Breast epithelium (tissue), 4 donors: ENCODE measurements at places on chromosomes 7 and 10. TPM values are rescaled to one million over a fixed set of nuclear protein-coding genes. Genes with fewer than 3 reads are reported as not detected.

DNA sequence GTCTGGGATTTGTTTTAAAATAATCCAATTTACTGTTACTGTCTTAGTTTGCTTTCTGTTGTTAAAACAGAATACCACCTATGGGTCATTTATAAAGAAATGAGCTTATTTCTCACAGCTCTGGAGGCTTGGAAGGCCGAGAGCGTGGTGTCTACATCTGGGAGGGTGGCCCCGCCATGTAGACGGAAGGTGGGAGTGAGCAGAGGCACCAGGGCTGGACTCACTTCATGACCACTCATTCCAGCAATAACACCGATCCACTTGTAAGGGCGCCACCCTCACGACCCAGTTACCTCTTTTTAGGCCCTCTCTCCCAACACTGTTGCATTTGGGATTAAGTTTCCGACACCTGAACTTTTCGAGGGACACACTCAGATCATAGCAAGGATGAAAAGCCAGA, 36.2 kb upstream of the CFAP46 start:
- DNase-seq: no peak

DNA sequence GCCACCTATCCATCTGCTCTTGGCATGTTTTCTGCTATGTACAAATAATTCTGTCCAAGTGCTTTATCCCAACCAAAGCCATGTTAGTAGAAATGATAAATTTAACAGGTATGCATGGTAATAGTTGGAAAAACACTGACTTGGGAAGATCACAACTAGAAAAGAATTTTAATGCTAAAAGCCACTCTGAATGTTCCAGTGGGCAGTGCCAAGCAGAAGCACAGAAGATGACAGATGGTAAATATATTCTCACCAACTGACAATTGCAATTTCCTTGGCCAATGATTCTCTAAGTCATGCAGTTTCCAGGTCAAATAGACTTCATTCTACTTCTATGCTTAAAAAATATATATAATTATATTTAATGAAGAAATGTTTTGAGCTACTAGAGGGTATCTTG, 83.6 kb upstream of the SEMA3C start:
- DNase-seq: no peak

GRCh38 chr7:107969856-107970255, 33.1 kb downstream of the LAMB1 start:
- DNase-seq: no peak

- no peak for DNase-seq
Observed at GRCh38 chr7:44621034-44621749, 14.8 kb downstream of the OGDH start.

DNA sequence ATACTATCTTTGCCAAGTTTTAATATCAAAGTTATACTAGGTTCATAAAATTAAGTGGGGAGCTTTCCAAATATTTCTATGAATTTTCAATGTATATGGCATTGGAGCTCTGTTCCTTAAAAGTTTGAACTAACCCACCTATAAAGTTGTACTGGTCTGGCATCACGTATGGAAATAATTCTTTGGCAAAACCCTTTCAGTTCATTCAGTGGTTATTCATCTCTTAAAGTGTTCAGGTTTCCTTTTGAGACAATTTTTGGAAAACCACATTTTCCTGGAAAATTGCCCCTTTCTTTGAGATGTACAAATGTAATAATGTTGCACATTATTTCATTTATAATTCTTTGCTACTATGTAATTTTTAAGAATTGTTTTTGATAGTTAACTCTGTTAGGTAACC, 62.5 kb upstream of the INPP5A start:
- no peak for DNase-seq

- DNase-seq: peak; percentile 72
Observed at GRCh38 chr10:71727738-71728737, 8.5 kb upstream of the C10orf105 start.

DNA sequence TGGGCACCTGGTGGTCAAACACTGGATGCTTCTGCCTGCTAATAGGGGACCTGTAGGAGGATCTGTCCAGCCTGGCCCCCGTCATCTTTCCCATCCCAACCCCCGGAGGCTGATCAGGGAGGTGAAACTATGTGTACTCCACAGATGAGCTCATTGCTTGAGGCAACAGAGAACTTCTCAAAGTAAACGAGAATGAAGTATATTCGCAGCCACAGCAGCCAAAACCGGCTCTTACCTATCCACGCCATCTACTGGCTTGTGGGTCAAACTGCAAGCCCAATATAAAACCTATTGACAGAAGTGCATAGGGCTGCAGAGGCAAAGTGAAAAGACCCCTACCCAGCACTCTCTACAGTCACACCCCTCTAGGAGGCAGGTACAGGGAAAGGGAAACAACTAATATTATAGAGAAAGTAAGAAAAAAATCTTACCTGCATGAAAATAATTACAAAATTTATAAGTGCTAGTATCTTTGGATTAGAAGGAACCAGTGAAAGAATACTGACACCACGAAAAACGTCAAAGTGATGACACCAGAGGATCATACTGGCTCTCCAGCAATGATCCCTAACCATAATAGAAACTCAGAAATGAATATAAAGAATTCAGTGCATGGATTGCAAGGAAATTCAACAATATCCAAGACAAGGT, 973.5 kb downstream of the ANKRD7 start:
- no peak for DNase-seq

DNA sequence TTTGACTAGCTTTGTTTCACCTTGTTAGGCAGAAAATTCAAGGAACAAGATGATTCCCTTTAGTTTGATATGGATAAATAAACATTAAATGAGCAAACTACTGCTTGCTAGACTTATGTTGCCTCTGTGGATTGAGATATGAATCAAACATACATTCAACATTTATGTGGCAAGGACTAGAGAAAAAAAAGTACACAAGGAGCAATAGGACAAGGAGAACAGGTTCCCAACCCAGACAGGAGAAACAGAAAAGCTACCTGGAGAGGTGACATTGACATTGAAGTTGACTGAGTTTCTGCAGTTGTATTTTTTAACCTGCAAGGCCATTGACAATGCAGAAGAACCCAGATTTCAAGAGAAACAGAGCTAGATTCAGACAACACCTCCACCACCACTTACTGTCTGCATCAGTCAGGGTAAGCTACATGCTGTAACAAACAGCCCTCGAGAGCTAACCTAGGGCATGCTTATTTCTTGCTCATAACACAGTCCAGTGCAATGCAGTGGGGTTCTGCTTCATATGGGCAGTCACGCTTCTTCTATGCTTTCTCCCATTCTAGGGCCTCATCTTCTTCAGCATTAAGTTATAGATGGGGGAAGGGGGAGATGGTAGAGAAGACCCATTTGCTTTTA, 180.9 kb upstream of the LYZL1 start:
- no peak for DNase-seq

DENND2A gene
- 13.1 TPM for total RNA-seq

DNA sequence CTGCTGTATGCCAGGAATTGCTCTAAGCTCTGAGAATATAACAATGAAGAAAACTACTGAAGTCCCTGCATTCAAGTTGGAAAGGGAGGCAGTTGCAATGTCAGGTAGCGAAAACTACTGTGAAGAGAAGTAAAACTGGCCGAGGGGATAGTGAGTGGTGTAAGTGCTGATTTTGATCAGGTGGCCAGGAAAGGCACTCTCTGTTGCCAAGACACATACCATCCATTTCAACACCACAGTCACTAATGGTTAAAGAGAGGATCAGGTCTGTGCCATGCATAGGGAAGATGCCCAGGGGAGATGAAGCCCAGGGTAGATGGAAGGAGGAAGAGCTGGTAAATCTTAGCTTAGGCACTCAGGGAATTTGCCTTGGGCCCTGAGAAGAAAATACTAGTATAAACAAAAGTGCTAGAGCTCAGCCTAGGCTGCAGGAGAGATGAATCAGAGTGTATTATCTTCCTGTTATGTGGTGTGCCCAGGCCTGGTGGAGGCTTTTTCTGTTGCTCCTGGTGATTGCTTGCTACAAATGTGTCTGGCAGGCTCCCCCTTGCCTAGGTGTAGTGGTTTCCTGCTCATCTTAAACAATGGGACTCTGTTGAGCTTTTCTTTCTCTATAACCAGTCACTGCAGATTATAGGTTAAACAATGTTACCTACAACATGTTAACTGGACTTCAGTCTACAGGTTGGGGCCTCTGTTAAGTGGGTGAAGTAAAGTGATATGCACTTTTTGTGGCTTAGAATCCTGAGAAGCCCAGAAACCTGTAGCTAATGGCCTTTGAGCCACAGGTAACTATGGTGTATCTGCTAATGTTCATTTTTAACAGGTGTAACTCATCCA, 125.5 kb downstream of the LRRC4 start:
- DNase-seq: peak; percentile 68

- DNase-seq: no peak
Observed at GRCh38 chr10:96768136-96768535, 47.8 kb upstream of the PIK3AP1 start.

GPAM gene
- total RNA-seq: 13.4 TPM

DNA sequence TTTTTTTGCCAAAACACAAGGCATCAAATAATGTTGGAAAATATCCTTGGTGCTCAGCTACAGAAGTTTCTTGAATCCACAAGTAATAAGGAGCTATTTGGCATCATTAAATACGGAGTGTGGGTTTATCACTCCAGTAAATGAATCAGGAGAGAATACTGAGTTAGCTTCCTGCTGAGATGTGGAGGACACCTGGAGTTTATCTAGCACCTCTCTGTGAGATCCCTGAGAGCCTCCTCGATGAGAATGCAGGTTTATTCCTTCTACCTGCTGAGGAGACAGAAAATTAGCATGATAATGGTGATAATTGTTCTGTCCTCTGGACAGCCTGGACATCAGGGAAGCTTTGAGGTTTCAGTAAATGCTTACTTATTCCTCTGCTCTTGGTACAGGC, 40.5 kb downstream of the NRG3 start:
- no peak for DNase-seq

DNA sequence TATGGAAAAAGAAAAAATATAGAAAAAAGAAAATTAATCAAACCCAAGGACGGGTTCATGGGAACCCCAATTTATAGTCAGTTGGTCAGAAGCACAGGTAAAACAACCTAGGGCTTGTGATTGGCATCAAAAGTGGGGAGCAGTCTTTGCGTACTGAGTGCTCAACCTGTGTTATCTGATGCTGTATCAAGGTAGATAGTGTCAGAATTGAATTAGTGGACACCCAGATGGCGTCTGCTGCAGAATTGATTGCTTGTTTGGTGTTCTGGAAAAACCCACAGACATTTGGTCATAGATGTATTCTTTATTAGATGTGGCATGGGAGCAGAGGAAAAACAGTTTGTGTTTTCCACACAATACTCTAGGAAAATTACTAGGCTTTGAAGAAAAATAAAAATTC, 39.6 kb downstream of the NEUROG3 start:
- no peak for DNase-seq

DNA sequence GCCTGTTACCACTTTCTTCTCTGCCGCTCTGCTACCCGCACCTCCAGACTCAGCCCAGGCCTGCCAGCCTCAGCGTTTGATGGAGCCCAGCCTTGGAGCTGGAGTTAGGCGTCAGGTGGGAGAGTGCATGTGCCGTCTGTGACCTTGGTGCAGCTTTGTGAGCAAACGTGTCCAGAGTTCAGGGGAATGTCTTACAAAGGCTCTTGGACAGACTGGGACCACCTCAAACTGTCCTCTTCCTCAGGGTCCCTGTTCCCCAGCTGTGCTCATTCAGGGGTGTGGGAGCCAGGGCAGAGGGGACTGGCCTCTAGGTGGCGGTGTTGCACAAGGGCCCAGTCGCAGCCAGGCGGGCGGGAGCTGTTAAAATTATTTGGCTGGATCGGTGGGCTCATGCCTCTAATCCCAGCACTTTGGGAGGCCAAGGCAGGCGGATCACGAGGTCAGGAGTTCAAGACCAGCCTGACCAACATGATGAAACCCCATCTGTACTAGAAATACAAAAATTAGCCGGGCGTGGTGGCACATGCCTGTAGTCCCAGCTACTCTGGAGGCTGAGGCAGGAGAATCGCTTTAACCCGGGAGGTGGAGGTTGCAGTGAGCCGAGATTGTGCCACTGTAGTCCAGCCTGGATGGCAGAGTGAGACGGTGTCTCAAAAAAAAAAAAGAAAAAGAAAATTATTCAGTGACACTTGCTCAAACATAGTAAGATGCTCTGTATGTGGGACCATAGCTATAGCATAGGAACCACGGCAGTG, 89.2 kb downstream of the ADCY1 start:
- peak; percentile 55 for DNase-seq

VPS50 gene
- 24.6 TPM for total RNA-seq

DNA sequence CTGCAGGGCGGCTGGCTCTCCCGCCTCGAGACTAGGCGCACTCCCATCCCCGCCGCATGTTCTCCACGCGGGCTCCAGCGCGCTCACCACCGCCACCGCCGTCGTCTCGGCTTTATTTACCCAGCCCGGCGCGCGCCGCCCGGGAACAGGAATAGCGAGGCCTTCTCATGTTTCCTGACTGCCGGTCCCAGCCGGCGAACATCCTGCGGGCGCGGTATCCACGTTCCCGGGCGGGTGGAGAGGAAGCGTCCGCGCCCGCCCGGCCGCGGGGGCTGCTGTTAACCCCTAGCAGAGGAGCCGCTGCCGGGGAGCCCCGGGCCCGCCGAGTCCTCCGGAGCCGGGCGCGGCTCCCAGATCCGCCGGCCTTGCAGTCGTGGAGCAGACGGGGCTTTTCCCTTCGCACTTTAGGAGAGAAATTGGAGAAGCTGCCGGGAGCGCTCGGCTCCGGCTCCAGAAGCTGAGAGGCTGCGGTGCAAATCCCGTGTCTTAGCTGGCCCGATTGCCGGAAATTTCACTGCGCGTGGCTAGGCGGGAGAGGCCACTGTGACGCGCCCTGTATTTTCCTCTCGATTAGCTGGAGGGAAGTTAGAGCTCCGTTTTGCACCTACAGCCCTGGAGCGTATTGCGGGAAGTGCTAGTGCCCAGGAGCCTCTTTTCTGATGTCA, at the start of gene MKX:
Gene MKX (minus strand): TSS at position 88 of the 665 bp plus-strand sequence. CDS start 2,404 bp downstream, outside the sequence.
- DNase-seq: peak; percentile 56

DNA sequence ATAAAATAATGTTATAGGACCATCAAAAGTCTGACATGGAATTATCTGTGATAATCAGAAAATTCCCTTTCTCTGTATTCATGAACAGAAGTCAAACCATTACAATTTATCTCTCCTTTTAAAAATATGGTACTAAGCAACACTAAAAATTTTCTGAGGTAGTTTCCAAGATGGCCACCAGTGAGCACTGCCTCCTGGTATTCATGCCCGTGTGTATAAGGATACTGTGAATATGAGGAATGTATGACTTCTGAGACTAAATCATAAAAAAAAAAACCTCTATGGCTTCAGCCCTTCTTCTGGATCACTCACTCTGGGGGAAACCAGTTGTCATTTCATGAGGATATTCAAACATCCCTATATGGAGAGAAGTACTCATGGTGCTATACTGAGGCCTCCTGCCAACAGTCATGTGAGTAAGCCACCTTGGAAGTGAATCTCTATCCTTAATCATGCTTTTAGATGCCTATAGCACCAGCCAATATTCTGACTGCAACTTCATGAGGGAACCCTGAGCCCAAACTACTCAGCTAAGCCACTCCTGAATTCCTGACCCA, 41.1 kb downstream of the SIRT1 start:
- no peak for DNase-seq

- no peak for DNase-seq
Observed at GRCh38 chr7:52146871-52147634, 830.4 kb upstream of the COBL start.

GRCh38 chr7:82789883-82790609, 346.5 kb upstream of the CACNA2D1 start:
- DNase-seq: no peak

SPDYE2B gene
- not detected for total RNA-seq
